ENCODE measurements at places on chromosomes 7 and 10.

DNA sequence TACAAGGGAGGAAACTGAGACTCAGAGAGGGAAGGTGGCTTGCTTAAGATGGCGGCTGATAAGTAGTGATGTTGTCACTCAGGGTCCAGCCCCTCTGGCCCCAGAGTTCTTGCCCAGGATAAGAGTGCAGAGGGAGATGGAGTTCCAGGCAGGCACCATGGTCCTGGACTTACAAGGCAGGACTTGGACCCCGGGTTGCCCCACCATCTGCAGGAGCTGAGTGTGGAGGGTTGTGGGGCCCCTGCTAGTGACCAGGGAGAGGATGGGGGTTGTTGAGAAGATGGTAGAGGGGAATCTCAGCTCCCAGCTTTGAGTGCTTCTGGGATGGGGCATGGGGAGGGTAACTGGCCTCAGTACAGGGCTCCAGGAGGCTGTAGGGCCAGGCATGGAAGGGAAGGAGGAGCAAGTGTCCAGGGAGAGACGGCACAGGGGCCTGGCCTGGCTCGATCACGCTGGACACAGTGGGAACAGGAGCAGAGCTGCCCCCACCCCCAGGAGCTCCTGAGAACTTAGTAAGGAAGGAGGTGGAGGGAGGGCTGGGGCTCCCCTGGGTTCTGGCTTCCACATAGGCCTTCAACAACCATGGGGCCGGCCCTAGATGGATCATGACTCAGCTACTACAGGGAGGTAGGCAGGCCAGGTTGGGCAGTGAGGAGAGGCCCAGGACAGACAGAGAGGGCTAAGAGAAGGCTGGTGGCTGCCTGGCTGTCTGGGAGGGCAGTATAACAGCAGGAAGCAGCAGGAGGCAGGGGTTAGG, 28.2 kb downstream of the PPIF start:
- ATAC-seq = no peak

DNA sequence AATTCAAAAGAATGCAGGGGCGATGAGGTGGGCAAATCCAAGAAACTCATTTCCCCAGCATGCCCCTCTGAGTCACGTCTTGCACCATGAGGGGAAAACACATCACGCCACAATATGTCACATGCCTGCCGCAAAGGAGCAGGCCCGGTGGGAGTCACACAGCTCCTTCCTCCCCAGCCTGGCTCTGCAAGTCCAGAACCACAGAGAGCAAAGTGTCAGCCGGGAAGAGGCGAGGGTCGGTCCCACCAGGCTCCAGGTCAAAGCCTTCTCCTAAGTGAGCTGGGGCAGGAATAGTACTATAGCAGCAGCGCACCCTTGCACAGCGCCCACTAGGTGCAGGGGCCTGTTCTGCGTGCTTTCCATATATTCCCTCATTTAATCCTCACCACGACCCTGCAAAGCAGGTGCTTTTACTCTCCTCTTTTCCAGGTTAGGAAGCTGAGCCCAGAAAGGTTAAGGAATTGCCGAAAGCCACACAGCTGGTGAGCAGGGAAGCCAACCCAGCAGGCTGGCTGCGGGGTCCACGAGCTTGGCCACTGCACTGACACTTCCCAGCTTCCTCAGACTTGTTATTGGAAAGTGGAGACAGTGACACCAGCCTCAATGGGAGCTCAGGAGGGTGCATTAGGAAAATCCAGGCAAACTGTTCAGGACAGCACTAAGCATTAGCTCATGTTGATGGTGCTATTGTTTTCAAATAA, 94.0 kb upstream of the ZMIZ1 start:
- peak; percentile 75 for ATAC-seq

DNA sequence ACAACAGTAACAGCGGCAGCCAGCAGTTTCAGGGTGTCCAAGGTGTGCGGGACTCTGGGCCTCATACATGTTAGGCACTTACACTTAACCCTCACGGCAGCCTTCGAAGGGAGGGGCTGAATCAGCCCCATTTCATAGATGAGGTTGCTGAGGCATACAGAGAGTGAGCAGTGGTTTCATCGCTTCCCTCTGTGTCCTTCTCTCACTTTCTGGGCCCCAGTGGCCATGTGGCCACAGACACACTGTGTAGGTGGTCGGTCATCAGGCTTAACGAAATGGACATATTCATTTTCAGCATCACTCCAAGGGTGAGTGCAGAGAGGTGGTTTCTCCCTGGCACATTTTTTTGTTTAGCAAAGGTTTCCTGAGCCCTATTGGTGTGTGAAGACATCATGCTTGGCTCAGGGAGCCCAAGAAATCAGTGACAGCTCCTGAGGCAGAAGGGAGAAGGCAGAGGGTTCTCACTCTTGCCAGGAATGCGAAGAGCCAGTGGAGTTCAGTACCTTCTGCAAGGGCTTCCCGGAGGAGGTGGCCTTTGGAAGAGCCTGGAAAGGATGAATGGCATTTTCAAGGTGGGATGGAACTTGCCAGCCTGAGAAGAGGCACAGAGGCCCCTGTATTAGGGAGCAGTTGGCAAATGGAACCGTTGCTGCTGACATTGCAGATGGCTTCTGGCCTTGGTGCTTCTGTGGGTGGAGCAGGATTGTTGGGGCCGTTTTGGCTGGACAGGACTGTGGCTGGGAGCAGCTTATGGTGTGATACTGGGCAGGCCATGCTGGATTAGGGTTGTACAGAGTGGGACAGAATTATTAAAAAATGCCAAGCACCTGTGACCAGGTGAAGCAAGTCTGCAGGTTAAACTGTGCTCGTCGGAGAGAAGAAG, 61.7 kb upstream of the PPIF start:
- peak; percentile 83 for ATAC-seq

GRCh38 chr10:110324201-110324804, 19.6 kb upstream of the SMNDC1 start:
- ATAC-seq = peak; percentile 61

GRCh38 chr10:89609833-89610346, 35.2 kb downstream of the PANK1 start:
- peak; percentile 59 for ATAC-seq

- ATAC-seq = peak; percentile 55
Observed at GRCh38 chr10:103765168-103765567, 90.2 kb downstream of the SH3PXD2A start.

GRCh38 chr7:46461334-46461777, 540.3 kb upstream of the IGFBP3 start:
- no peak for ATAC-seq

GRCh38 chr7:1459512-1459892, 232 bp upstream of the MICALL2 start:
- ATAC-seq = peak; percentile 94

- ATAC-seq = no peak
Observed at GRCh38 chr10:89373916-89374711, 3.7 kb upstream of the IFIT1B start.

DNA sequence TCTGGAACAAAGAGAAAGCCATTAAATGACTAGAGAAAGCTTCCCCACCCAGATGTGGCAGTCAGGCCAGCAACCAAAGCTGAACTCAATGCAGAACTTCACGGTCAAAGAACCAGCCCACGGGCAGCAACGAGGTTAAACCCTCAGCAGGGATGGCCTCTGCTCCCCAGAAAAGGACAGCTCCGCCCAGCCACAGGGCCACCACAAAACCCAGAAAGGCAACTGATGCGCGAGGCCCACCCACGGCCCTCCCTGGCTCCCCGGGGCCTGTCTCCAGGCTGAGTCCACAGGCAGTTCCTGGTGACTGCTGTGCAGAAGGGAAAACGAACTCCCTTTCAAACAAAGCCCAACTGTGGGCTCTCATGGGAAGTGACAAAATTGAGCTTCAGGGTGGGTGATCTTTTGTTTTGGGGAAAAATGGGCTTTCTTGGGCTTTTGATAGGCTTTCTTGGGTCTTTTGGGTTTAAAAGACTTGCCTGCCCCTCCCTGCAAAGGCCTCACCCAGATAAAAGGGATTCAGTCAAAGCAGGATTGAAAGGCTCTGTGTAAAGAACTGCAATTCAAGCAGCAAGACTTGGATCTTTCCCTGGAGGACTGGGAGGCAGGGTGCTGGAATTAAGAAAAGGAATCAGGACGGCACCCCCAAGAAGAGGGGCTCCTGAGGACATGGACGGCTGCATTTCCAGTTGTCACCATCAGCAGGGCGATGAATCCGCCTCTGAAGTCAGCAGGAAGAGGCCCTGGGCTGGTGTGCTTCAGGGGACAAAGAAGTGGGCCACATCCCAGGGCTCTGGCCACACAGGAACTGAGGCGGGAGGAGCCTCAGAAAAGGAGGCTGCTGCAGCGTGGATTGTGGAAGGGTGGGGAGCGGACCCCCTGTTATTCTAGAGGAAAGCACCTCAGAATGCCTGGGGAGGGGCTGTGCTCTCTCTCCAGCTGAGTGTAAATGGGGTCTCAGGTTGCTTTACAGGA, 209.9 kb downstream of the USP6NL start:
- no peak for ATAC-seq

- ATAC-seq = no peak
Observed at GRCh38 chr10:130746311-130746710, 565.2 kb downstream of the TCERG1L start.

DNA sequence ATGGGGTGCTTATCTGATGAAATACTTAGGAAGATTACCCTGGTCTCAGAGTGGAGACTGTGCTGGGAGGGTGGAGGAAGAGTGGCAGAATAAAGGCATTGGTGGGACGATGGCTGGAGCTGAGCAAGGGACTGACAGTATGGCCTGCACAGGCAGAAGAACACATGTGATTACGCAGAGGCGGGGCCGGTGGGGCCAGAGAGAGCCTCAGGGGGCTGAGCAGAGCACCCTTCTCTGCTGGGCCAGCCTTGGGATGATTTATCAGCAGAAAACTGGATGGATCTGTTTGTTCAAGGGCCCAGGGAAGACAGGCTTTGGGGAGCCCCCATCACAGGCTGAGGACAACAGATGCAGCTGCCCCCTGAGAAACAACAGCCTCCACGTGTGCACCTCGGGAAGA, 272.1 kb downstream of the SDK1 start:
- no peak for ATAC-seq

DNA sequence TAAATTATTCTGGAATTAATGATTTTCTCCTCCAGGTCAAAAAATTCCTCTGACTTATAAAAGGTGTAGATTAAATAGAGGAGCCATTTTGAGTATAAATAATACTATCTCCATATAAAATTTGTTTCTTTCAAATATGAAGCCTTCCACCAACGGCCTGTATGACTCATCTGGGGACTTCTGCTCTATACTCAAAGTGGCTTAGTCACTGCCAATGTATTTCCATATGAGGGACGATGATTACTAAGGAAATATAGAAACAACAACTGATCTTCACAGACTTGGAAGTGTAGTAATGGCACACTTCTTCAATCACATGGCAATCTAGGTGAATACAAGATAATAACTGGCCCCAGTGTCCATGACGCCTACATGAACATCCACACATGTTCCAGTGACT, 335.6 kb upstream of the HGF start:
- ATAC-seq = no peak

DNA sequence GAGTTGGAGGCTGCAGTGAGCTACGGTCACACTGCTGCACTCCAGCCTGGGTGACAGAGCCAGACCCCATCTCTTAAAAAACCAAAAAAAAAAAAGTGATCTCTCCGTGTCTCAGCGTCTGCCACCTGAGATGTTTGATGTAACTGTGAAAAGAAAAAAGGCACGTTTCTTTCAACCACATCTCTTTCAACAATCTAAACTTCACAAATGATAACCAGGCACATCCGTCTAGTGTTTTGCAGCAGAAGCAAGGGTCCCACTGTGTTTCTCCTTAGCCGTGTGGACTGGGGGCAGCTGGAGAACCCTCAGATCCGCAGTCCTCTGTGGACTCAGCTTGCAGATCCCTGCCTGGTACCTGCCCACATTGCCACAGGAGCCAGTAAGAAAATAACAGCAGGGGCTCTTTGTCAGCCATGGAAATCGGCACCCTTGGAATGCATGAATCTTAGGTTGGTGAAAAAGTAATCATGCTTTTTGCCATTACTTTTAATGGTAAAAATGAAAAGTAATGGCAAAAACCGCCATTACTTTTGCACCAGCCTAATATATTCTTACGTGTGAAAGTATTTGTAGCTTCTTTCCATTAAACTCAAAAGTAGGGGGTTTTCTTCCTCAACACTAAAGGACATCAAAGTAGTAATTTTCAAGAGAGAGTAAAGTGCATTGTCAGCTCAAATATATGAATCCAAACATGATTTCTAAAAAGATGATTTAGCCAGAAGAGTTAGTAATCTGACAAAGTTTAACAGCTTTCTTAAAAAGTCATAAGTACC, 276.5 kb downstream of the CCDC3 start:
- ATAC-seq = no peak

DNA sequence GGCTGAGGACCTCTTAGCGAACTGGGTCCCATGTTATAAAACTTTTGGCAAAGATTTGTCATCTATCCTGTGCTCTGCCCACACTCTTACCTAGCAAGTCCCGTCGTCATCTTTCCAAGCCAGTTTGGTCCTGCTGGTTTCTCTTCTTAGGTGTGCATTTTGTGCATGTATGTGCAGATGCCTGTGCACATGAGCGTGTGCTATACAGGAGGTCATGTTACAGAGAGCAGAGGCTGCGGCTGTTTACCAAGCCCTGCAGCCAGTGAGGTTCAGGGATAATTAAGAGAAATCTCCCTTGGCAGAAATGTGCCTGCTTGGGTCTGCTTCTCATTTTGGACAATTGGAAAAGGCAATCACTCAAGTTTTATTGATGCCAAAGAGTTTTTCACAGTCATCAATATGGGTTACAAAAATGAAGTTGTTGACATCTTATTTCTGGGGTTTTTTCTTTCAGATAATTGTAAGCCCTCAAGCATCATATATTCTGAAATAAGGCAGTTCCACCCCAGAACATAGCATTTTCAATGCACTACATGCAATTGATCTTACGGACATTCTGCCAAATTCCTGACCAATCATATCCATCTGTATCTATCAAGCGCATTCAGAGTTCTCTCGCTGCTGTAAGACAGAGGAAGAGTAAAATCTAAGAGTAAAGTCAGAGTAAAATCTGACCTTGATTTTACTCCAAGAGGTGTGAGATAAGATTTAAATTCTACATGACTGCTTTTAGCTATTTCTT, 361.4 kb upstream of the ZNF32 start:
- ATAC-seq = no peak

DNA sequence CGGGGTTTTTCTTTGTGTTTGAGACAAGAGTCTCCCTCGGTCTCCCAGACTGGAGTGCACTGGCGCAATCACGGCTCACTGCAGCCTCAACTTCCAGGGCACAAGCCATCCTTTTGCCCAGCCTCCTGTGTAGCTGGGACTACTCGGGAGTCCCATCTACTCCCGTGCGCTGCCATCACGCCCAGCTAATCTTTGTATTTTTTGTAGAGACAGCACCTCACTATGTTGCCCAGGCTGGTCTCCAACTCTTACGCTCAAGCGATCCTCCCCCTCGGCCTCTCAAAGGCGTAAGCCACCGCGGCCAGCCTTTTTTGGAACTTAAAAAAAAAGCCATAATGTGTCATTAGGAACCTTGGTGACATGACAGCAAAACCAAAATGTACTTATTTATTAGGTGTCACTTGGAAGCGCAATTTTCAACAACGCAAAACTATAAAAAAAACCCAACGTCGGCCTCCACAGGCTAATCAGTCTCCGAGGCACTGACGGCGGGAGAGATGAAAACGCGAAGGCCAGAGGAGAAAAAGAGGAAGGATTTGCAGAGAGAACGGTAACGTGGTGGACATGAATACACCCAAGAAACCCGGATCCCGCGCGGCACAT, 911 bp upstream of the HNRNPH3 start:
- no peak for ATAC-seq

DNA sequence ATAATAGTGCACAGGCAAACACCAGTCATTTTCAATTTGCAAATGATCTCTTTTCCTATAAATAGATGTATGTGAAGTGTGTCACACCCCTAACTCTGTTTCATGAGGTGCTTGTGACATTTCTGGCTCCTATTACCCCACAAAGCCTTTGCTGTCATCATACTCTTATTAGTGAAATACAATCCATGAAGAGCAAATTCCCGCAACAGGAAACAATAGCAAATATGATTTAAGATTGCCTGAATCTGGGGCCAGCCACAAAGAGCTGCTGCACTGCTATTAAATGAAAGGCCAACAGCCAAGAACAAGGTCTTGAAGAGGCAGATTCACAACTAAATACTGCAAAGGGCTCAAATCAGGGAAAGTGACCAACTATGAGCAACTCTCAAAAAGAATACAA, 96.3 kb upstream of the CAV2 start:
- ATAC-seq = no peak

Data from activated CD4-positive, CD25-positive, alpha-beta regulatory T cell treated with anti-CD3 and anti-CD28 coated beads, Interleukin-2, amount 50 U/mL, for 24 hours (primary cell).